ENCODE measurements at places on chromosomes 6 and 20.

- DNase-seq = no peak
Measured at GRCh38 chr20:32152421-32153155, 43.1 kb downstream of the TM9SF4 start.

- DNase-seq = no peak
Measured at GRCh38 chr20:32493356-32493755, 91.8 kb downstream of the NOL4L start.

DNA sequence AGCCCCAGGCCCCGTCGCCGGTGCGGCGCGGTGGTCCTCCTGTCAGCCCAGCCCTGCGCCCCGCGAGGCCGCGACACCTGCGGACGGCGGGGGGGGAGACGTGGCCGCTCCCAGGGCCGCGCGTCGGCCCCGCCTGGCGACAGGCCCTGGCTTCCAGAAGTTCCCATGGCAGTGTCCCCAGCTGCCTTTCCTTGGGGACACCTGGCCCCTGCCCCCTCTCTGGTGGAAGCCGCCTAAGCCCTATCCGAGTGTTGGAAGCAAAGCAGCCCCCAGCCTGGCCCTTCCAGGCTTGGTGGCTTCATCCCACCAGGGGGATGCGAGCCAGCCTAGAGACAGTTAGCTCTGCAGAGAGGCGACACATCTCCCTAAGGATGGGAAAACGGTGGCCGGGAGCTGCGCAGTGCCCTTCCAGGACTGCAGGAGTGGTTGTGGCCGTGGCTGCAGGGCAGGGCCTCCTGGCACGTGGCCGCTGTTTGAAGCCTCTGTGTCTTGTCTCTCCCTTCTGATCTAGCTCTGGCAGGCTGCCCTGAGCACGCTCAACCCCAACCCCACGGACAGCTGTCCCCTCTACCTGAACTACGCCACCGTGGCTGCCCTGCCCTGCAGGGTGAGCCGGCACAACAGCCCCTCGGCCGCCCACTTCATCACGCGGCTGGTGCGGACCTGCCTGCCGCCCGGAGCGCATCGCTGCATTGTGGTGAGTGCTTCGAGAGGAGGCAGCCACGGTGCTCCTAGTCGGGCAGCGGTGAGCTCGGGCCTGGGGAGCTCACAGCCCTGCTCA, 816 bp downstream of the NPEPL1 start:
- no peak for DNase-seq

DNA sequence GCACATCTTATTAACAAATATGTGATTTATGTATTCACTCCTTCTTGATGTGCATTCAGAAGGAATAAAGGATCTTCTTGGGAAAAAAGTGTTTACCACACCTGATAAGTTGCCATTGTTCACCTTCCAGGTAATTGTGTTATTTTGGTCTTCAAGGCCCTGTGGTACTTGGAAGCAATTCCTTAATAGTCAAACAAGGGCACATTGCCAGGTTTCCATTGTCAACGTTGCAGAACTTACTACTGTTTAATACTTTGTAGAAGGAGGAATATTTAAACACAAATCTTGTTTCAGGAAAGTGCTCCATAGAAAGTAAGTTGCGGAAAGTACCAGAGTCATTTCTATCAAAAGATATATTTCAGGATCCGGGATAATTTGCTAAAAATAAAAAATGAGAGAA, 129.5 kb upstream of the SGK1 start:
- DNase-seq = no peak

DNA sequence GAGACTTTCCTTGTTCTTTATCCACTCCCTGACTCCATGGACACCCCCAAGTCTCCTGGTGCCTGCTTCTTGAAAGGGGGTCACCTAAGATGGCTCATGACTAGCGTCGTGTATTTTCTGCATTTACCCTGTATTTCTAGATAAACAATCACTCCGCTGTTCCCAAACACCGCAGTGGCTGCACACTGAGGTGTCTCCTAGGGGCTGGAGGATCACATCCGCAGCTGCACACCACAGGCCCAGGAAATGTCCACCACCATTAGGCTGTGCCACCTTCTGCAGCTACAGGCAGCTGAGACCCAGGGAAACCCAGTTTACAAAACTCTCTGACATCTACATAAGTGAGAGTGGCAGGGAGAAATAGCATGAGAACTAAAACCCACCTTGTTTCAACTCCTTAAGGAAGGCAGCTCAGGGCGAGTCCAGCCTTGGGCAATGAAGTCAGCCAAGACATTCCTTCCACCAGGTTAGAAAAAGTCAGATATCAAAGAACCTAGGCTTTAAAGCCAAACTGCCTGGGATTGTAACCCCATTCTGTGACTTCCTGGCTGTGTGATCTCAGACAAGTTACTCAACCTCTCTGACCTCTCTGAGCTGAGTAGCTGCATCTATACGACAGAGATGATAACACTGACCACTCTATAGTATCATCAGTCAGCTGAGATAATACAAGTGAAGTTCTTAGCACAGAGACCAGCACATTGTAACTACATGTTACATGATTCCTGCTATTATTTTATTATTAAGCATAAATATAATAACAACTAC, 102.2 kb downstream of the SNX5 start:
- no peak for DNase-seq

DNA sequence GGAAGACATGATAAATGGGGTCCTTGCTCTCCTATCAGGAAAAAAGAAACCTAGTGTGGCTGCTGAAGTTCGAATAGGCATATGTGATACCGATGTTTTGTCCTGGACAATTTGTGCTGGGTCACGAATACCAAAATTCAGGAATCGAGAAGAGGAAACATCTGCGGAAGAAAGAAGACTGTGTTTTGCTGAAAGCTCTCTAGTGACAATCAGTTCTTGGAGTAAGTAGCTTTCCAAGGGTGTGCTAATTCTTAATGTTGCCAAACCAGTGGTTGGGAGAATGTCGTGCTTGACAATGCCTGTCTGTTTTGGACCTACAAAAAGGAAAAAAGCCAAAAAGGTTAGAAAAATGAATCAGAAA, 956.1 kb downstream of the PHF3 start:
- DNase-seq = no peak

GRCh38 chr6:33273924-33274902, 2.3 kb downstream of the RPS18 start:
- DNase-seq = no peak

DNA sequence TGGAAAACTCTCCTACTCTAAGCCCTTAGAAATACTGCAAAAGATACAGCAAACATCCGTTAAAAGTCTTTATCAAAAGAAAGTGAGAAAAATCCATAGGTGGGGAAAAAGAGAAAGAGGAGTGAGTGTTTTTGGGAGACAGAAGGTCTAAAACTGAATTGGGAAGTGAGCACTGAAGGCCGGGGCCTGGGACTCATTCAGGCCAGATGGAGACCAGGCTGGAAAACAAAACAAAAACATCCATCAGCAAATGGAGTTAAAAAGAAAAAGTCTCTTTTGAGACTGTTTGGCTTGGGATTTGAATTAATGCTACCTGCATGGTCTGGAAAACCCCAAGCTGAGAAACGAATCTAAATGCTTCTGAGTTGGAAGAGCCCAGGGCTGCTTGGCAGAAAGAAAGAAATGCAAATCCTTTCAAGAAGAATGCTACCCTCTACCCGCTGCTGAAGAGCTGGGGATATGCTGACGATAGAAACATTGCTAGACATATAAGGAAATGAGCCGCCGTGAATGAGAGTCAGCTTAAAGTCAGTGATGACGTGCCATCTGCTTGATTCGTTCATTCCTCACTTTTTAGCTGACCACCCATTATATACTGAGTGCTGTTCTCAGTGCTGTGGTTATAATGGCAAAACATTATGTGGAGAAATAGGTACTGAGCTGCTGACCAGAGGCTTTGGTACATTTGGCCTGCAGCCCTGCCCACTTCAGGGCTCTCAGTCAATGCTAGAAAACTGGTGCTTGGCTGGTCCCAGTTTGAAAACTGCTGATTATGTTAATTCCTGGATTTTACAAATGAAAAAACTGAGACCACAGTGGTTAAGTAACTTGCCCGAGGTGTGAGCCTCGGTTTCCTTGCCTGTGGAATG, 28.0 kb upstream of the TULP4 start:
- DNase-seq = no peak

GRCh38 chr6:159282421-159282820, 113.2 kb downstream of the FNDC1 start:
- DNase-seq = no peak

- peak; percentile 42 for DNase-seq
Measured at GRCh38 chr6:16514249-16514648, 247.0 kb downstream of the ATXN1 start.

DNA sequence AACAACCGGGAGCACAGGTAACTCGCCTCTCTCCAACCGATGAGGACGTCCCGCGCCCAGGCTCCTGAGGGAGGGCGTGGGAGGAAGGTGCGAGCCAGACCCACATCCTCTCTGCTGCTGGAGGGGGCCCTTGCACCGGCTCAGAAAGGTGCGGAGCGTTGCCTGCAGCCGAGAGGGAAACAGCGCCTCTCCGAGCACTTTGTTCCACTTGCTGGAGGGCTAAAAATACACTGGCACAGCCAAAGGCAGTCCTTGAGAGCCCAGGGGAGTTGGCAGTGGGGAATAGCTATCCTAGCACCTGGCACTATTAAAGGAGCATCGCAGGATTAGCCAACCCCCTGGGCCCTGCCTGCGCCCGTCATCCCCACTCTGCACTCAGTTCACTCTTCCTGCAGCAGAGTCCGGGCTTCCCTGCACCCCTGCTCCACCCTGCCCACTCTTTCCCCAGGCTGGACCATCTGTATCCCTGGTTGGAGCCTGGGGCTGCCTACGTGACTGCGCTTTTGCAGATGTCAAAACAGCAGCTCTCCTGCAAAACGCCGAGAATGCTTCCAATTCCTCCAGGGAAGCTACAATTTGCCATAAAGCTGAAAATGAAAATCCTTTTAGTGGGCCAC, 108.9 kb downstream of the SNX5 start:
- peak; percentile 62 for DNase-seq

- no peak for DNase-seq
Measured at GRCh38 chr20:42391807-42392206, 773.6 kb upstream of the CHD6 start.

DNA sequence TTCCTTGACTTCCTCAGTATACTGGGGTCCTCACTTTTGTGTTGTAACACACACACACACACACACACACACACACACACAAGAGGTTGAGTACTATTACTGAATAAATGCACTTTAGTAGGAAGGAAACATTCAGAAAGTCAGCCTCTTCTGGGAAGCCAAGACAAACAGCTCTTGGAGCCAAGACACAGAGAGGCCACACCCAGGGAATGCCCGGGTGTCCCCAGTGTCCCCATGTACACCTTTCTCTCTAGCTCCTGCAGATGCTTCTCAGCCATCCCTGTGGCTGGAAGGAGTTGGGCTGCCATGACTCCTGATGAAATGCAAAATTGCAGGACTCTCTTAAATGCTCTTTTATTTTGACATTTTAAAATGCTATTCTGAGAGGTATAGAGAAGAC, 70.5 kb downstream of the PPP1R14C start:
- DNase-seq = no peak

- DNase-seq = no peak
Measured at GRCh38 chr6:167745670-167746389, 80.9 kb upstream of the AFDN start.

GRCh38 chr6:71420095-71420692, 131.6 kb downstream of the OGFRL1 start:
- DNase-seq = peak; percentile 10

DNA sequence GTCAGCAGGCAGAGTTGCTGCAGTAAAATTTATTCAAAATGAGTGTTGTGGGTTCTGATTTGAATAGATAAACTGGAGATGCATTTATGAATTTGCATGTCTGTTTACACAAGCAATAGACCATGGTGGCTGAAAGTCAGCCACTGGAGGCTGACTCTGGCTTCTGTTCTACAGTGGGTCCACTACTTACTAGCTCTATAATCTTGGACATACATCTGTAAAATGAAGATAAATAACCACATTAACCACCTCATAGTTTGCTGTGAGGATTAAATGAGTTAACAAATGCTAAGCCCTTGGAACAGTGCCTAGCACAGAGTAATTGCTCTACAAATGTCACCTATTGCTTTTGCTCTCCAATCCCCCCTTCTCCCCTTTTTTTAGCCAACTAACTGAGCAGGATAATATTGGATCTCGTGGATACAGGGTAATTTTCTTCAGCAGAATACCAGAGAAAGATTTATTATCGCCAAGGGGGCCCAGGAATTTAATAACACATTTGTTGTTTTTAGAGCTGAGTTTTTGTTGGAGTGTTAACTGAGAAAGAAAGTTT, 1.4 kb upstream of the PM20D2 start:
- peak; percentile 47 for DNase-seq

- no peak for DNase-seq
Measured at GRCh38 chr6:125421836-125422235, 120.1 kb upstream of the HDDC2 start.

- no peak for DNase-seq
Measured at GRCh38 chr6:128712898-128713297, 170.0 kb upstream of the LAMA2 start.

DNA sequence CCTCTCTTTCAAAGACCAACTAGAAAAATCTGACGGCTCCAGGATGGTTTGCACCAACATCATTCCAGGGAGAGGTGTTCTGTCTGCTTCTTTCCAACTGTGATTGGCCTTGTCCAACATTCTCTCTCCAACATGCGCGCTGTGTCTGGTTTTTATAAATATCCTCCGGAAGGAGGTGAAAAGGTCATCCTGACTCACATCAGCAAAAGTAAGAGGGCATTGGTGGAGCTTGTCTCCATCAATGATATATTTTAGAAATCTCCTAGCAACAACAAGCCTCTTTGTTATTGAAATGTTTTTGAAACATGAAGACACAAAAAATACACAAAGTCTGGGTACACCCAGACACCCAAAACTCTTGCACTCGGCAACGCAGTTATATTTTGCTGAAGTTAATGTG, 475.3 kb upstream of the JARID2 start:
- DNase-seq = no peak

- DNase-seq = peak; percentile 17
Measured at GRCh38 chr6:95578106-95578410, 723 bp downstream of the MANEA start.

DNA sequence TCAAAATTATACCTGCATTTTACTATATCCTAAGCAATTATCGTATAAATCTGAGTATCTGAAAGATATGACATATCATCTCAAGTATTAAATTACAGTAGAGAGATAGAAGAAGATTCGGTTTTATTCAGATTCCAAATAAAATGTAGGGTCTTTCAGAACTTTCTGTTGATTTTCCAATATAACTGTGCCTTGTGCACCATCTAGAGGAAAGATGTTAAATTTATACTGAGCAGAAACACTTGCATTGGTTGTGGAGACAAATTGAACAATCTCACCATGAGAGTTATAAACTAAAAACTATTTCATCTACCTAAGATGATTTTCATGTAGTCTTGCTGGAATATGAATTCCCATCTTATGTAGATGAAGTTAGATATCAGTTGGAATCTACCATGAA, 26.8 kb upstream of the HSF2 start:
- no peak for DNase-seq

Measured in GM10248 (cell line).